Activated naive CD8-positive, alpha-beta T cell treated with anti-CD3 and anti-CD28 coated beads, Interleukin-2, amount 10 ng/mL, durations not matched to agents 7 days and 5 days (primary cell): ENCODE measurements at places on chromosomes 6 and 20. TPM values are rescaled to one million over a fixed set of nuclear protein-coding genes. Genes with fewer than 3 reads are reported as not detected.

DNA sequence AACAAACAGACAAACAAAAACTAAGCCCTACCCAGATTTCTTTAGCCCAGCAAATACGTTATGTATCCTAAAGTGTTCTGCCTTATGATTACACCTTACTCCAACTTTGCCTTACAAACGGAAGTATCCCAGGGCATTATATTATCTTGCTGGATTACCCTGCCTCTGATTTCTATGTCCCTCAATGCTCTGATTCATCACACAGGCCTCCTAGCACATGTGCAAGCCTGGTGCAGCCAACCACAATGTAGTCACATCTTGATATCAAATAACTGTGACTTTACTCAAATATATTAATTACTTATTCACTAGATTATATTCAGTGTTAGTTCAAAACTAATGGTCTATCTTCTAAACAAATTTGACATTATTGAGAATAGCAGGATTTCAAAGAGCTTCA is 598.6 kb downstream of the TBC1D32 start:
- no peak for DNase-seq

DNA sequence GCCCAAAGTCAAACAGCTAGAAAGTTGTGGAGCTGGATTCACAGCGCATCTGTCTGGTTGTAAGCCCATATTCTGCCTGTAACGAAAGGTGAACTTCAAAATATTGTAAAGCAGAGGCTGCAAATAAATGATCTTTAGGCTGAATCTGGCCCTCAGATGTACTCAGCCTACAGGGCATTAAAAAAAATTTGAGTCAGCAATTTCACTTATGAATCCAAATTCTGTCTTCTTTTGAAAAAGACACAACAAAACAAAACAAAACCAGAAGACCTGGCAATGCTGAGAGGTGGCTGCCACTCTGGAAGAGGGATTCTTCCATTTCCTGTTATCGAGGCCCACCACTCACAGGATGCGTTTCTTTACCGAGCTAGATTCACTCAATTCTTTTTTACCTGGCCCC is 7.1 kb downstream of the LAMA4 start:
- no peak for DNase-seq

TOX2 gene
- total RNA-seq, result 0.26 TPM

DNA sequence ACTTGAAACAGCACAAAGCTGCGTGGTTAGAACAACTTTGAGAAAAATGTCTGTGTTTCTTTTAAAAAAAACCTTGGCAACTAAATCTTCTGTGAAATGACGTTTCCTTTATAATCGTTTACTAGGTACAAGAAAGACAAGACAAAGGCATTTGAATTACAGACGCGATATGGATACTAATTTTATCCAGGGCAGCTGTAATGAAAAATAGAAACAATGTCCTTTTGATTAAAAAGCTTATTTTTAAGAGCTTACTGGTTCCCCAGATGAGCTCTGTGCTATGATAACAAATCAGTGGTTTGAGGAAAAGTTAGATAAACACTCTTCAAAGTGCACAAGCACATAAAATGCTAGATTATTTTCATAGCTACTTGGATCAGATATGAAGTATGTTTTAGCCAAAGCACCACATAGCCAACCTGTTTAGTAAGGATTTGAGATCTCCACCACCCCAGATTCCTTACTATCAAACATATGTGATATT is 1.6 kb upstream of the SYNCRIP start:
- no peak for DNase-seq

- DNase-seq, result no peak
These were observed 165.4 kb downstream of the CDH26 start for GRCh38 chr20:60123652-60124051.
